ENCODE measurements at places on chromosomes 12 and 14.

DNA sequence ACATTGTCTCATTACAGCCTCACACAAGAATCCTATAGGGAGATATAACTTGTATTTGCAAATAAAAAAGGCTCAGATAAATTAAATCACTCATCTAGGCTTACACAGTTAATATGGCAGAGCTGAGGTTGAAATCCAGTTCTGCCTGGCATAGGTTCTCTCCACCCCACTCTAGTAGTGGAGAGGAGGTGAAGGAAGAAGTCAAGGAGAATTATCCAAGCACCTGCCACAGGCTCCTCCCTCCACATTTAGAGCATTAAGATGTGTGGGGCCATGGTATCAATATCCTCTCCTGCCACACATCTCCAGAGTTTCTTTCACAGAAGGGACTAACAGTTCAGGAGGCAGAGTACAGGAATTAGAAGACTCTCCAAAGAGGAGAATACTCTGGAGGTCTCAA lies 22.5 kb upstream of the STAC3 start:
- DNase-seq = no peak

- no peak for DNase-seq
Measured at GRCh38 chr14:94593749-94594431, 12.7 kb downstream of the SERPINA5 start.

DNA sequence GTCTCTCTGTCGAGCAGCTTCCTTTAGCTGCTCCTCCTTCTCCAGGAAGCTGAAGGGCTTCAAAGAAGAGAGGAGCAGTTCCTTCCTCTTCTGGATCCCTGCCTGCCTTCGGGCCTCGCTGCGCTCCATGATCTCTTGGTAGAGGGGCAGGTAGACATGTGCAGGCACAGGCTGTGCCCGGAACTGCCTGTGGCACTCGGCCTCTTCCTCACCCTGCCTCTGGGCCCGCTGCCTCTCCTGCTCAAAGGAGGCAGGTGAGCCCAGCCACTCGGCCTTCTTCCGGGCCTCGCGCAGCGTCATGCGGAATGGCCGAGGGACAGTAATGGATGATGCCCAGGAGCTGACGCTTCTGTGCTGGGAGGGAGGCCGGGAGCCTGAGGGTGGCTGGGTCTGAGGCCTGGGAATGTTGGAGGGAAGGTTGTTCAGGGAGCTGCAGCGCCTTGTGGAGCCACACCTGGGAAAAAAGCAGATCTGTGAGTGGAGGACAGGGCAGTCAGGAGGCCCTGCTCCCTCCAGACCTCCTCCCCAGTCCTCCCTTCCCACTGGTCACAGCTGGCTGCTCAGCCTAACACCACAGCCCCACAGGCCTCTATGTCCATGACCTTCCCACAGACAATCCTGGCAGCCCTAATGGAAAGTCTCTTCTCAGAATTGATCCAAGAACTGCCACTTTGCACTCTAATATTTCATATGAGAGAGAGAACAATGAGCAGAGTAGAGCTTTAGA lies 5.3 kb downstream of the FAM161B start:
- DNase-seq = no peak

DNA sequence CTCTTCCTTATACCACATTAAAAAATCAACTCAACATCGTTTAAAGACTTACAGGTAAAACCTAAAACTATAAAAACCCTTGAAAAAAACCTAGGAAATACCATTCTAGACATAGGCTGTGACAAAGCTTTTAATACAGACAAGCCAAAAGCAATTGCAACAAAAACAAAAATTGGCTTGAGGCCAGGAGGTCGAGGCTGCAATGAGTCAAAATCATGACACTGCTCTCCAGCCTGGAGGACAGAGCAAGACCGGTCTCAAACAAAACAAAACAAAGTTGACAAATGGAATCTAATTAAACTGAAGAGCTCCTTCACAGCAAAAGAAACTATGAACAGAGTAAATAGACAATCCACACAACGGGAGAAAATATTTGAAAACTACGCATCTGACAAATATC lies 1057.8 kb downstream of the FSCB start:
- DNase-seq = peak; percentile 11
